ENCODE measurements at places on chromosomes 12 and 14. TPM values are rescaled to one million over a fixed set of nuclear protein-coding genes. Genes with fewer than 3 reads are reported as not detected.

DNA sequence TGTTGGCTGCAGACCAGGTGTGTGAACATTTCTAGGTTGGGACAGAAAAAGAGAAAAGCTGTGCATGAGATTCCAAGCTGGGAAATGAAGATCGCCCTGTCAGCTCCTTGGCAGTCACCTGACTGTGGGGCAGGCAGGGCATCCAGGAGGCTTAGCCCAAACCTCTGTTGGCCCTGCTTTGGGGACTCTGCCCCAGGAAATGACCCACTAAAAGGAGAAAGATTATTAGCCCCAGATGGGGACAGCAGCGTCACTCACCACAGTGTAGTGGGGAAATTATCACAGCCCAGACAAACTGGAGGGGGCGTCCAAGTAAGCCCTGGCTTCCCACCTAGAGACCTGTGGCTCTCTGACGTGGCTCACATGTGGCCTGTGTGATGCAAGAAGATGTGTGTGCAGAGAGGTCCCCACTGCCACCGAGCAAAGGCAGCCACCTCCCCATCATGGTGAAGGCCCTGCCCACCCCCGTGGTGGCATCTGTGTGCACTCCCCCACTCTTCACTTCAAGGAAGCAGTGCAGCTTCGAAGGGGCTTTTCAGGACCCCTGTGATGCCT lies 39.1 kb downstream of the DIO3 start:
- no peak for DNase-seq

GRCh38 chr14:79656056-79656455 lies 555.2 kb downstream of the DIO2 start:
- no peak for DNase-seq

DNA sequence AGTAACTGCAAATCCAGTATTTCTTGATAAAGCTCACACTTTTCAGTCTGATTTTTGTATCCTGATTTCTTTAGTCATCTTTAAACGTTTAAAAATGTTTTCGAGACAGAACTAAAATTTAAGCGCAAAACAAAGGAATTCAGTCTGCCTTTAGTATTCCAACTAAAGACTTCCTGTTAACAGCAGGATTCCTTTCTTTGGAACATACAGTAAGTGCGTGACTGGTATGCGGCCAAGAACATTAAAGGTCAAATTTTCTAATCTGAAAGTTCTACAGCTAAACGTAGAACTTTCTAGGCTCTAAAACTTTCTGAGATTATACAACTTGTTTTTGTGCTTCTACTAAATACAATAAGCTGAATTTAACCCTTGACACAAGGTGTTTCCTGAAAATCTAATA lies 9.9 kb downstream of the SAV1 start:
- peak; percentile 72 for DNase-seq

DNA sequence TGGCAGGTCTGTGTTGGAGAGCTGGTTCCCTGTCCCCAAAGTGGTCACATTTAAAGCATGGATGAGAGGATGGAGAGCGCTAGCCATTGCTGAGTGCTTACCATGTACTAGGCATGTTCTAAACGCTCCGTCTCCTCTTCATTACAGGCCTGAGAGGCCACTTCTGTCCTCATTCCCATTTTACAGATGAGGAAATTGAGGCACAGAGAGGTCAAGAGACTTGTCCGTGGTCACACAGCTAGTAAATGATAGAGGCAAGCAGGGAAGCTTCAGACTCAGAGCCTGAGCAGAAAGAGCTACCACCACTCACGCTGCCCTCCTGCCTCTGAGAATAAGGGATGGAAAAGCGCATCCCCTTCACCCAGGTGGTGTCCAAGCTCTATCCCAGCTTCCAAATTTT lies 64.3 kb downstream of the SLC25A47 start:
- DNase-seq, result no peak

The AMN gene
- under 0.01 TPM for total RNA-seq

DNA sequence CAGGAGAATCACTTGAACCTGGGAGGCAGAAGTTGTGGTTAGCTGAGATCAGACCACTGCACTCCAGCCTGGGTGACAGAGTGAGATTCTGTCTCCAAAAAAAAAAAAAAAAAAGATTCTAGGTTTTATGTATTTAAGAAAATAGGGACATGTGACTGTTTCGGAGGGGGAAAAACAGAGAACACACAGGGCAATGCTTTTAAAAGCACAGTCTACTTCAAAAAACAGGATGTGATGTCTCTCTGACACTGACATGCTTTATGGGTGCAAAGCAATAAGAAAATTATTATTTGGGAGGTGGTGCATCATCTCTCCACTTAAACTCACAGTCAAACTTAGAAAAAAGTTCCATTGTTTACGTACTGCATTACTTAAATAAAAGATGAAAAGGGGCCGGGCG lies 28.7 kb downstream of the CLIP1 start:
- DNase-seq, result no peak

The NRL gene
- total RNA-seq, result 1.3 TPM

DNA sequence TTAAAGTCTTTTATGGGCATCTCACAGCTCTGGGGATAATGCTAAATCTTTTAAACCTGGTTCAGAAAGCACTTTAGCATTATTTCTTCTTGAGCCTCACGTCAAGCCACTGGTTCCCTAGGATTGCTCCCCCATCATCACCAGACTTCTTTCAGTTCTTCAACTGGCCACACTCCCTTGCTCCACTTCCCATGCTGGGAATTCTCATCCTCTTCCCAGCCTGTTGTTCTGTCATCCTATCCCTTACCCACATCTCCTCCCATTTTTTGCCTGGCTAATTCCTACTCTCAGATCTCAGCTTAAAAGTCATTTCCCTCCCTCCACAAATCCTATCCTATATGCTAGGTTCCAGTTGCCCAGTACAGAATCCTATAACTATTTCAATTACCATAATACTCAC lies 14.4 kb downstream of the FERMT2 start:
- no peak for DNase-seq

- DNase-seq, result no peak
Measured at GRCh38 chr14:72341686-72342085, 409.5 kb downstream of the RGS6 start.

The ADGRD1 gene
- total RNA-seq, result under 0.01 TPM

- peak; percentile 84 for DNase-seq
Measured at GRCh38 chr12:54220092-54220557, 31.3 kb upstream of the SMUG1 start.

The FIGNL2 gene
- 0.32 TPM for total RNA-seq

- no peak for DNase-seq
Measured at GRCh38 chr12:20599757-20600156, 95.4 kb upstream of the SLCO1C1 start.

- no peak for DNase-seq
Measured at GRCh38 chr14:100142073-100143040, 17.1 kb downstream of the DEGS2 start.

DNA sequence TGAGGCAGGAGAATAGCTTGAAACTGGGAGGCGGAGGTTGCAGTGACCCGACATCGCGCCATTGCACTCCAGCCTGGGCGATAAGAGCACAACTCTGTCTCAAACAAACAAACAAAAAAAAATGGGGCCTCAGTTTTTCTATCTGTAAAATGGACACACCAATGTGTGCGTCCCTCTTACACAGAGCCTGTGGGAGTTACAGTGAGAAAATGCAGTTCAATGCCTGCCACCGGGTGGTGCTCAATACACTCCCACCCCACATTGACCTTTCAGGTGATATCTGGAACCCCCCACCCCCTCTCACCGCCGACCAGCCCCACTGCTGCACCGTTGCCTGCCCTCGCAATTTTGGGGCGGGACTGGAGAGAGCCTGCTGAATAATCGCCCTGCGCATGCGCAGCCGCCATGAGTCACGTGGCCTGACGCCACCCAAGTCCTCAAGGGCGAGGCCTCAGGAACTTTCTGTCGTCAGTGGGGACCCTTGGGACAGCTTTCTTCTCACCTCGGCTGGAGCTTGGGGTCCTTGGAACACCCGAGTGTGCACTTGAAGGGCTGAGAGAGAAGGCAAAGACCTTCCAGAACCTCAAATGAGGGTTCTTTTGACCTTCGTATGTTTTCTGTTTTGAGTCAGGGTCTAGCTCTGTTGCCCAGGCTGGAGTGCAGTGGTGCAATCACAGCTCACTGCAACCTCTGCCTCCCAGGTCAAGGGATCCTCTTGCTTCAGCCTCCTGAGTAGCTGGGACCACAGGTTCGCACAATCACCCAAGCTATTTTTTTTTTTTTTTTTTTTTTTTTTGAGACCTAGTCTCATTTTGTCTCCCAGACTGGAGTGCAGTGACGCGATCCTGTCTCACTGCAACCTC lies 14.6 kb upstream of the CABP1 start:
- DNase-seq, result no peak

- no peak for DNase-seq
Measured at GRCh38 chr14:52307905-52308304, 6.2 kb upstream of the PTGER2 start.

DNA sequence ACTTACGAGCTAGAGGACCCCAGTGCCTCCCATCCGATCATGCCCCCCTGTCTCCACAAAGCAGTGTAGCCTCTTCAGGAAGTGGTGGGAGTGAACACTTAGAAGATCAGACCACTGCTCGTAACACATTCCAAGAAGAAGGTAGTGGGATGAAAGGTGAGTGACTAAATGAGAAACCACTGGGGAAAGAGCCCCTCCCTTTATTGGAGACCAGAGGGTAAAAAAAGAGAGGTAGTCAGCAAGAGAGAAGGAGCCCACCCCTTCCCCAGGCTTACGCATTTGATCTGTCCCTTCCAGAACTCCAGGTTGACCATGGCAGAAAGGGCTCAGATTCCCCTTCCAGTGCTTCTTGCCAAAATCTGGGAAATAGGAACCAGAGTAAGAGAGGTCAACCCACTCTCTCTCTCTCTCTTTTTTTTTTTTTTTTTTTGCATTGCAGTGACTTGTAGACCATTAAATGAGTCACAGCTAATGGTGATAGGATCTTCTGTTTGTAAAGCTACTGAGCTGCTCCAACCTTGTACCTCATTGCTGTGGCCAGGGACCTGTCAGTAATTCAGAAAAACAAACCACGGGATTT lies 165.4 kb downstream of the GCH1 start:
- peak; percentile 71 for DNase-seq

DNA sequence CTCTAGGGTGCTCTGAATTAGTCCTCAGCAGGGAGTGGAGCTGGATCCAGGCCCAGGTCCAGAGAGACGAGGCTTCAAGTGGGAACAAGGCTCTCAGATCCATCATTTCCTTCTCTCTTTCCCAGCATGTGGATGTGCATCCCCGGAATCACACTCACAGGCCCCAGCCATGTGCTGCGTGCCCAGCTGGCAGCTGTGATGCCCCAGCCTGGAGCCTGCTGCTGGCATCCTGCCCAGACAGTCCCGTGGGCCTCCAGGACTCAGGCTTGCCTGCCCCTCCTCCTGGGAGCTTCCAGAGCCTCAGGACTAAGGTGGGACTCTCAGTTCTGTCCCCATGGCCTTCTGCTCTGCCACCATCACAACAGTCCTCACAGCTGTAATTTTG lies 6.2 kb upstream of the KRT84 start:
- no peak for DNase-seq

DNA sequence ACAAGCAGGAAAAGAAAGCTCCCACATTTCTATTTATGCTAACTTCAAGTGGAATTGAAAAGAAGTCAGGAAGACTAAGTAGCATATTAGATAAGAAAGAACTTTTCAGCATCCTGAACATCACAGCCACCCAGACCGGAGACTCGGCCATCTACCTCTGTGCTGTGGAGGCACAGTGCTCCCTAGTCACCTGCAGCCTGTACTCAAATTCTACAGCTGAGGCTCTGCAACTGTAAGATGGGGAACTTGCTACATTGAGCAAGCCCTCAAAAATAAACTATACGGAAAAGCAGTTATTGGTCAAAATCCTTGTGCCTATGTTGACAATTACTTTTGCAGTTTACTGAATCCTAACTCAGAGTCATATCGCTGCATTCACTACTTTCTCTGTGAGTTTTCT lies 361.9 kb downstream of the DAD1 start:
- DNase-seq, result no peak

The ZBTB42 gene
- total RNA-seq, result 4.3 TPM

The PTPRB gene
- 0.97 TPM for total RNA-seq

DNA sequence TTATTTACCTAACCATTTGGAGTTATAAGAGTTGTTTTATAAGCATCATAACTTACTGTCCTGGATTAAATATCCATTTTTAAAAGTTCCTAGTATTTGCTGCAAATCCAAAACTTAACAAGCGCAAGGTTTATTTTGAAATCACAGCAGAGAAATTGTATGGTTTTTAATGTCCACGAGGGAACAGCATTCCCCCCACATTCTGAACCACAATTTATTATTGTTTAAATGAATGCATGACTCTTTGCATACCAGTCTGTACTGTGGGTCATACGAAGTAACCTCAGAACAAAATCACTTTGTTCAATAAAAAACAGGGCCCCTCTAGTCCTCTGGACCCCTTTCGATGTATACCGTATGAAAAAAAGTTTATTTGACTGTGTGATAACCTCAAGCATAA lies 75.9 kb downstream of the DACT1 start:
- peak; percentile 51 for DNase-seq

The LRP1-AS gene
- not detected for total RNA-seq

The MTRFR gene
- 9.0 TPM for total RNA-seq

The NDRG2 gene
- not detected for total RNA-seq

DNA sequence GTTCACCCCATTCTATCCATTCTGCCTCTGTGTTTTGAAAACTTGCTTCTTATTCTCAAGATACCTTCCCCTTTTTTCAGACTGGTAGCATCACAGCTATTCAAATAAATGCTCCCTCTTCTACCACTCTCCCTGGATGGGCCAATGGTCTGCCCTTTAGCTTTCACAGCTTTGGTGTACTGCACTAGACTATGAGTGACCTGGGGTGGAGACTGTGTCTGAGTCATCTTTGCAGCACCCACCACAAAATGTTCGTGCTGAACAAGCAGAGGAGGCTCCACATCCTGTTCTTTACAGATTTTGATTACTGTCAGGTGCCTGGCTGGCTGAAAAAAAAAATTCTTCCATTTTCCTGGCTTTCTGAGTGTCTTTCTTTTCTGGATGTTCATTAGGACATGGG lies 1104.1 kb upstream of the TMEM132C start:
- peak; percentile 45 for DNase-seq

GRCh38 chr12:15496738-15497137 lies 174.4 kb downstream of the PTPRO start:
- no peak for DNase-seq

DNA sequence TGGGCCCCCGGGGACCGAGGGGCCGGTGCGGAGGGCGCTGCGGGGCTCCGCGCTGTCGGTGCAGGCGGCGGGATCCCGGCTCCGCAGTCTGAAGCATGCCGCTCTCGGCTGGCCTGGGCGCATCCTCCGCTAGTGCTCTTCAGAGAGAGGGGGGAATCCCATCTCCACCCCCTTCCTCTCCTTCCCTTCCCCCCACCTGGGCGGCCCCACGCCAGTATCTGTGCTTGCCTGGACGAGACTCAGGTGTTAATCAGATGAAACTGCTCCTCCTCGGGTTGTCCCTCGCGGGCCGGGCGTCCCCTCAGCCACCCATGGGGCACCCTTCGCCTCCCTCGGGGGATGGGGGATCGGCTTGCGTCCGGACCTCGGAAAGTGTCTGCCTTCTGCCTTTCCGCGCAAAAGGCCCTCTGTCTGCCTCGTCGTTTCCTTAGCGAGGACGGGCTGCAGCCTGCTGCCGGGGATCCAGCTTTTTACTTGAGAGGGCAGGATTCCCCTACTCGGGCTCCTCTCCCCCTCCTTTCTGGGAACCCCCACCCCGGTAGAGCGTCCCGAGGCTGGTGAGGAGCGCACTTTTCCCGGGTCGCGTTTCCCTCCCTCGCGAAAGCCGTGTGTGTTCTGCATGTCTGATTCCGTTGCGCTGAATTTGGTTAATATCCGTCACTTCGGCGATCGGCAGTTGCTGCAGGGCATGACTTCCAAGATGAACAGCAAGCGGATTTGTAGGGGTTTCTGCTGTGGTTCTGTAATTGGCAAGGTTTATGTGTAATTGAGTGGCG lies 1.1 kb downstream of the GPHN start:
- peak; percentile 18 for DNase-seq

The CFAP54 gene
- total RNA-seq, result 0.86 TPM

GRCh38 chr12:124780336-124780735 lies 83.3 kb downstream of the SCARB1 start:
- DNase-seq, result no peak

- DNase-seq, result no peak
Measured at GRCh38 chr14:52790756-52791222, 618 bp downstream of the GNPNAT1 start.
